Stimulated activated naive CD4-positive, alpha-beta T cell treated with Interleukin-2 at 50 U/mL for 16 hours (primary cell): ENCODE measurements at places on chromosomes 7 and 10.

DNA sequence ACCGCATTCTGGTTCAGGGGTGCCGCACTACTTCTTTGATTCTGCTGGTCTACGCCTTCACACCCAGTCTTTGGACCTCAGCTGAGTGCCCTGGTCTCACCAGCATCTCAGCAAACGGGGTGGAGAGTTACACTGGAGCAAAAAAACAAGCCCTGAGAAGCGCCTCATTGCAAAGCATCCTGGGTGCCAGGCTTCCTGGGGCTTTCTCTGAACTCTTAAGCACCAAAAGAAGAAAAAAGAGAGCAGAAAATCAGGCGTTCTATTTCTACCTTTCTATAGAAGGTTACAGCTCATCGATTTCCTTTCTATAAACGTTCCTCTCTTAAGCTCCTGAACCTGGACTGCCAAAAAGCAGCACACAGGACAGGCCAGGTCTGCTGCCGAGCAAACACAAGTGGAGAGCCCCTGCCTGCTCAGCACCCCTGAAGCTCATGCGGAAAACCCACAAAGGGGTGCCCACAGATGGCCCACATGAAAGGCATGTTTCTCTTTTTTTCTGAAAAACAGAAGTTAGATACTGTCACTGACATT is 217.9 kb downstream of the SFMBT2 start:
- peak; percentile 41 for DNase-seq

GRCh38 chr10:125820701-125821100 is 2.4 kb downstream of the UROS start:
- no peak for DNase-seq

DNA sequence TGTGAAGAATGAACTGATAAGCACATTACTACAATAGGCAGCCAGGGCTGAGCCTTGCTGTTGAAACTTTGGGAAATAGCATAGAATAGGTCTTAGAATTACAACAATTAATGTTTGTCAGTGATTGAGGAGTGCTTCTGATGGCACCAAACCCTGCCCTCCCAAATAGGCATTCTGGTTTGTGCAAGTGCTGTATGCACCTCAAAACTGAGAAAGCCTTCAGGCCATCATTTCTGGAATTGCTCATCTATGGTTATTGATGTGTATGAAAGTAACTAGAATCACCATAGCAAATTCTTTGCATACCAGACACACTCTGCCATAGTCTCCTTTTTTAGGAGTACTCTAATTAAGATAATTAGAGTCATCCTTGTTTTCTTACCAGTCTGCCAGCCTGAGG is 585.0 kb upstream of the MBL2 start:
- no peak for DNase-seq

DNA sequence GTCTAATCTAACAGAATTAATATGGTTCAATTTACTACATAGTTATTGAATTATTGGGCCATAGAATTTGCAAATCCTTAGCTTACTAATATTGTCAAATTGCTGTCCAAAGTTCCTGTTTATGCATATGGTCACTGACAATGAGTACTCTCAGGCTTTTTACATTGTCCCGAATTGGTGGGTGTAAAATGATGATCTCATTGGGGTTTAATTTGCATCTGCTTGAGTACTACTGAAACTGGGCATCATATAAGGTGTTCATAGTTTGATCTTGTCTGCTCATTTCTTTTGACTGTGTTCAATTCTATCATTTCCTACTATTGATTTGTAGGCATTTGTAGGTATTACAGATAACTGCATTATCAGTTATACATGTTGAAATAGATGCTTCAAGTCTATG is 12.7 kb downstream of the ABCA13 start:
- no peak for DNase-seq

DNA sequence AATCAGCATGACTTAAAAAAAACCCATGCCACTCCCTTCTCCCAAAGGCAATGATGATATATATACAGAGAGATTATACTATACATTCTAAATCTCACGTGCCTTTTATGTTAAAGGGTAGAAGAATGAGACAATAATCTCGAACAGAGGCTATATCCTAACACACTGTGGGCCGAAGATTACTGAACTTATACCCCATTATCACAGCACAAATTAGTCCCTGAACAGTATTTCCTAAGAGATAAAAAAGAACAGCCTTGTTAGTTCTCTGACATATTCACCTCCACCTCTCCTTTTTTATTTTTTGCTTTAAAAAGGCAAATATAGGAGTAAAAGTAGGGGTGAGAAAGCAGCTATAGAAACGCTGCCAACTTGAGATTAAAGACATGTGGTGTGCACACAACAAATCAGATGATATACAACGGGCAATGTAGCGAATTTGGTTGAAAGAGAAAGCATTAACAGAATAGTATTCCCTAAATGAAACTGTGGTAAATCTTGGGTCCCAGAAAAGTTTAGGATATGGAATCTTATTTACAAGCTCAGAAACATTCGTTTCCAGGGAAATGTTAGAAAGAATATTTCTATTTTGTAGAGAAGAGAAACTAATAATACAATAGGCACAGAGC is 69.5 kb downstream of the JMJD1C start:
- no peak for DNase-seq

DNA sequence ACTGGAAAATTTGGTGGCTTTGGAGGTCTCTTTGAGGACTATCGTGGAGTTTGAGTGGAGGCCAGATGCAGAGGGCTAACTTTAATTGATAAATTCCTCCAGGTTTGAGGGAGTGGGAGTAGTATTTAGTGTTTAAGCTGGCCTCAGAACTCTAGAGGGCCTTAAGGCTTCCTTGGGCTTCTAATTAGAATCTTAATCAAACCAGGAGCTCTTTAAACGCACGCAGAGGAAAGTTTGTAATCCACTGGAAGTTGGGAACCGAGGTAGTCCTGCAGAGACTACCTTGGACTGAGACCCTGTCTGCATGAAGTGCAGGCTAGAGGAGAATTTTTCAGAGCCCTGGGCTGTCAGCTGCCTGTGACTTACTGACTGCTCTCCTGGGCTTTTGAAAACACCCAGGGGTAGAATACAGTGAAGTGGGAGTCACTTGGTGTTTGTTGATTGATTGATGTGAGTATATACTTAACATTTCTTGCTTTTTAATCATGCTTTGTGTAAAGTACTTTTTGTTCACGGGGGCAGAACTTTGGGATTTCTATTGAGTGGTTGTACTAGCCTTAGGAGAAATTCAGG is 5.9 kb downstream of the SPAG6 start:
- no peak for DNase-seq

GRCh38 chr7:100894860-100895700 is 608 bp downstream of the ACHE start:
- DNase-seq: peak; percentile 18

GRCh38 chr7:99560834-99561736 is 2.6 kb downstream of the ZNF655 start:
- DNase-seq: no peak

GRCh38 chr7:148356303-148356702 is 234.3 kb upstream of the C7orf33 start:
- DNase-seq: no peak

DNA sequence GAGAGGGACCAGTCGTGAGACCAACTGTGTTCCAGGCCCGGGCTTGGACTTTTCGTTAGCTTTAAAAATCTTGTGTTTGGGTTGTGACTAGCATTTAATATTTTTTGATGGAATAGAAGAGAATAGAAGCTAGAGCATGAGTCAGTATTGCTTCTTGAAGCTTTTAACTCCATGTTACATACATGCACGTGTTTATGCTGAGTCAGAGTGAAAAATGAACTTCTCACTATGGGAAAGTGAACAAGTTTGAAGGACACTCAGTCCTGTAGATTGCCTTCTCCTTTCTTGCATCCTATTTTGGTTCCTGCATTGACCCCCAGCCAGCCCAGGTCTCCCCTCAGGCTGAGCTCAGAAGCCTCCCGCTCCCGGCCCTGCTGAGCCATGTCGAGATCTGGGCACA is 31.8 kb downstream of the GHRHR start:
- DNase-seq: no peak

- no peak for DNase-seq
These were observed 171.3 kb downstream of the MAGI2 start for GRCh38 chr7:79282070-79282694.

DNA sequence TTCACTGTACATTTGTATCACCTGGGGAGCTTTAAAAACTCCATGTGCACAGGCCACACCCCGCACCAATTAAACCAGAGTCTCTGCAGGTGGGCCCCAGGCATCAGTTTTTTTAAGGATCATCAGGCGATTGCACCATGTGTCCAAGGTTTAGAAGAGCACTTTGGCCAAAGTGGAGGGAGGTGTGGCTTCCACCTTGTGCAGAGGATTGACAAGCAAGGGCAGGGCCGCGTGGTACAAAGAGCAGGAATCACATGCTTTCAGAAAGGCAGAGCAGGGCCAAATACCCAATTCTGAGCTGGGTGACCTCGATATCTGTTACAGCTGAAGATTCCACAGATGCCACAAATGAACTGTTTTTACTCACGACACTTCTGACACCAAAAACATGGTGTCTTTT is 52.4 kb downstream of the NOC3L start:
- no peak for DNase-seq

- no peak for DNase-seq
These were observed 494.1 kb downstream of the SH2D4B start for GRCh38 chr10:81031774-81032173.

GRCh38 chr10:3355536-3355935 is 183.0 kb upstream of the PITRM1 start:
- no peak for DNase-seq

DNA sequence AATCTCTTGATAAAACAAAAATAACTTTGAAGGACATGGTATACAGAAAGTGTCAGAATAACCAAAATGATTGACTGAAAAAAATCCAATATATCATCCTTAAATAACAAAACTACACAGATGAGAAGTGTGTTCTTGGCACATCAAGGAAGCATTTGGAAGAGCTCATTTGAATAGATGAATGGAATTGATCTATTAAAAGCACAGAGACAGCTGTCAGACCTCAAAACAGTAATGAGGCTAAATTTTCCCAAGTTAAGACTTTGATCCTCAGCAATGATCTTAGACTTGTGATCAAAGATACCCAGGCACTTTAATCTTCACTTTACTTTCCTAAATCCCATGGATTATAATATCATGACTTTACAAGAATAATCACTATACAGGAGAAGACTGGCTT is 395.4 kb upstream of the NFE2L3 start:
- DNase-seq: no peak

GRCh38 chr7:135728136-135728669 is at the start of gene SLC13A4:
Gene SLC13A4 (minus strand): TSS chr7:135728186. CDS start chr7:135727496, 690 bp downstream.
- no peak for DNase-seq

GRCh38 chr10:132548106-132548823 is 10.7 kb downstream of the INPP5A start:
- no peak for DNase-seq

GRCh38 chr10:82737549-82737948 is 862.6 kb downstream of the NRG3 start:
- no peak for DNase-seq
